Dermis blood vessel endothelial cell (primary cell): ENCODE measurements at places on chromosomes 1 and 21.

- no peak for DNase-seq
These were observed 404.8 kb downstream of the PCP4 start for GRCh38 chr21:40272037-40272436.

- DNase-seq = peak; percentile 82
These were observed 45.5 kb downstream of the TNFSF4 start for GRCh38 chr1:173161510-173162221.

DNA sequence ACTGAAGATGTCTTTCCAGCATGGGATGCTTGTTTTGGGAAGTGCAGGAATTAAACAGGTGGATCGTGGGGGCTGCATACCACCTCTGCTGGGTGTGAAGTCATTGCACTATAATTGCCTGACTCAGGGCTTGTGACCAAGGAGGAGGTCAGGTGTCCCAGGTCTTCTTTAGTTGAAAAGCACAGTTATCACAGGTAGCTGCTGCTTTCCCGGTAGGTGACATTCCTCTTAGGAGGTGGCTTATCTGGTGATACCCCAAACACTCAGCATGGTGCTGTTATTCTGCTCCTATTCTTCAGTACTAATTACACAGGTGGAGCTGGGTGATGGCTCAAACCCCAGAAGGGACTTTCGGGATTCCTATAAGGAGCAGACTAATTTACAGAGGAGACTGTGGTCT, 320.3 kb upstream of the PLXNA2 start:
- DNase-seq = no peak

- no peak for DNase-seq
These were observed 5.1 kb downstream of the OSBPL9 start for GRCh38 chr1:51621841-51622454.

DNA sequence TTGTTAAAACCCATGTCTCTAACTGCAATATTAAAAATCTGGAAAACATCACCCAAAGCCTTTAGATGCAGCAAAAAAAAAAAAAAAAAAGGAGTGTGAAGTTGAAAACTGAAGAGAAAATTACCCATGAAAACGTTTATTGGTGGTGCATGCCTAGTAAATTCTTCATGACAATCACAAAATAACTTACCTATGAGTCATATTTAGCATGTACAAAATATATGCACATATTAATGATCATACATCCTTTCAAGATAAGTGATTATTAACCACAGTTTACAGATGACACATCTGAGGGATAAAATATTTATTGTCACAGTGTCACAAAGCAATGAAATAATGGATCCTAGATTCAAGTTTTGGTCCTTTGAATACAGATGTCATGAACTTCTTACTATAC, 505.2 kb upstream of the NR5A2 start:
- DNase-seq = no peak

- DNase-seq = no peak
These were observed 35.5 kb upstream of the IL20 start for GRCh38 chr1:206829875-206830274.

DNA sequence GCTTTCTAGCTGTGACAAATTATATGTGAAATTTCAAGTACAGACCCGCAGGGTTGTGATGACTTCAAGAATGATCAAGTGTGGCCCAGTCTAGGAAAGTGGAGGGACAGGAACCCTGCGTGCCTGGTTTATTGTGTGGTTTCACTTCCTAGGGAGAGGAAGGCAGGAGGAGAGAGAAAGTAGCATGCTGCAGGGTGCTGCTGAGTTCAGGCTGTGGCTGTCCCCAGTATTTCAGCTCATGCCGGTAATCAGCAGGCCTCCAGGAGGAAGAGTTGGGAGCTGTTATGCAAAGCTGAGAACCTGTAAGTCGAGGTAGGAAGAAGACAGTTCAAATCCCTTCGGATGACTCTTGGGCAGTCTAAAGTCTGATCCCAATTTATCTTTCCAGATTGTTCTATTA, 140.4 kb downstream of the ROR1 start:
- DNase-seq = no peak

DNA sequence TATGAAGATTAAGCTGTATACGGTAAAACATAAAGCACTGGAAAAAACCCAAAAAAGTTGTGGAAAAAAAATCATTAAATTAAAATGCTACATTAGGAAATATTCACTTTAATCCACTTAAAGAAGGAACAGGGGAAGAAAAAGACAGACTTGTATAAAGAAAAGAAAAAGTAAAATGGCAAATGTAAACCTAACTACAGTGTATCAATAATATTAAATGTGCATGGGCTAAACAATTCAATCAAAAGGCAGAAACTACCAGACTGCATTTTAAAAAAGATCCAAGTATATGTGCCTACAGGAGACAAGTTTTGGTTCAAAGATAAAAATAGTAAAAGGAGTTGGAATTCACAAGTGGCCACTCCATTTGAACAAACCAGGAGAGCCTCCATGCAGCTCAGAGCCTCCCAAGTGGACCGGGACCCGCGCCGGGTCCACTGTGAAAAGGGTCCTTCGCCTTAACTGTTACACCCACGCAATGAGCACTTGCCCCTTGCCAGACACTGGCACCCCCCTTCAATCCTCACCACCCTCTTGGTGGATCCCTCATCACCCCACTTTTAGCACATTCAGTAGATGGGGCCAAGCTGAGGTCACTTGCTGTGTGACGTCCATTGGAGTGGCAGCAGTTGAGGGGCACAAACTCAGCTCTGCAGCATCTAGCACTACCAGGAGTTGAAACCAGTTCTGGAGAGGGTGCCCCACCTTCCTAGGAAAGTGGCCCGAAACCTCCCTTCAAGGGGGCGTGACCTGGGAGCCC, 898 bp downstream of the C1orf174 start:
- peak; percentile 22 for DNase-seq

- no peak for DNase-seq
These were observed 10.1 kb downstream of the FASLG start for GRCh38 chr1:172669011-172669410.

DNA sequence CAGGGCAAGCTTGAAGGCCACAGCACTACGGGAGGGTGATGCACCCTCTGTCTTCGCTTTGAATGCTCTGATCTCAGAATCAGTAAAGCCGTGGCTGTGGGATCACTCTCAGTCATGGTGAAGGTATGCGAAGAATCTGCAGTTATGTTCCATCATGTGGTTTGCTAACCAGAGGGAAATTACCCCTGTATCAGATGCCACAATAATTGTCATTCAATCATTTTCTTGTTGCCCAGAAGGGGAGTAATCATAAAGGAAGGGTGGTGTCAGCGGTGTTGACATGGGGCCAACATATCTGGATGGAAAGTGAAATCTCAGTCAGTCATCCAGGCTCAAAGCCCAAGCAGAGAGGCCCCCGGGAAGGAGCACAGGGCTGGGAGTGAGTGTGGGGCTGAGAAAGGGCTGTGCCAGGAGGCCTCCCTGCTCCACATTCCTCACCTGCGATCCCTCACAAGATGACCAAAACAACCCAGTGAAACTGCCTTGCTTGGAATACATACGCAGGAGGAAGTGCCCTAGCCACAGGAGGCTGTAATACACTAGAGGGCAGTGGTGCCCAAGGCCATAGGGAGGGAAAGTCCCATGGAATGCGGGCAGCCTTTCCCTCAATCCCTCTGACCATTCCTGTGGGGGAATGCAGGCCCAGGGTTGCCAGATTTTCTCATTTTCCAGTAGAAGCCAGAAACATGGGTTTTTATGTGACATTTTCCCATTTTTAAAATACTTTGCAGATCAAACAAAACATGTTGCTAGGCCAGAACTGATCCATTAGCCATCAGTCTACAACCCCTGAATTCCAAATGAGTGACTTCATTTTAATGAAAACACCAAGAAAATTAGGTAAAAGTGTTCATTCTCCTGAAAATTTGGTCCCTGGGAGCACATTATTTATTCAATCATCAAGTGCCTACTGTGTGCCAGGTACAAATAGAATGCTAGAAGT, 95.7 kb upstream of the VANGL1 start:
- DNase-seq = peak; percentile 71

DNA sequence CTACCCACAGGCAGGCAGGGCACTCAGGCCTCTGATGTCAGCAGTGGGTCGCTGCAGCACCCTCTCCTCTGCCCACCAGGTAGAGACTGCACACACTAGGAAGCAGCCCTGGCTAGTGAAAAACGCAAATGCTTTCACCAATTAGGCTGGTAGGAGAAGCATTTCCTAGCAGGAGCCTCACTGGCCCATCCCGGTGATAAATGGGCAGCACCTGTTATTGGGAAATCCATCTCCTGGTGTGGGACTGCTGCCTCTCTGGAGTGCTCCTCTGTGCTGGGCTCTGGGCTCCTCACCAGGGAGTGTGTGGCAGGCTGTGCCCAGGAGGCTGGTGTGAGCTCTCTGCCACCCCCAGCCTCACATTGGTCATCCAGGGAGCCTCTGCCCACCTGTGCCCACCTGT, 28.6 kb downstream of the LRP8 start:
- DNase-seq = no peak

GRCh38 chr1:67636146-67636545, 48.9 kb upstream of the GADD45A start:
- no peak for DNase-seq

GRCh38 chr21:32456497-32456918, 44.0 kb downstream of the EVA1C start:
- DNase-seq = peak; percentile 71
